Suppressor macrophage treated with lipopolysaccharide for 1 hour (primary cell): ENCODE measurements at places on chromosomes 3 and 15.

DNA sequence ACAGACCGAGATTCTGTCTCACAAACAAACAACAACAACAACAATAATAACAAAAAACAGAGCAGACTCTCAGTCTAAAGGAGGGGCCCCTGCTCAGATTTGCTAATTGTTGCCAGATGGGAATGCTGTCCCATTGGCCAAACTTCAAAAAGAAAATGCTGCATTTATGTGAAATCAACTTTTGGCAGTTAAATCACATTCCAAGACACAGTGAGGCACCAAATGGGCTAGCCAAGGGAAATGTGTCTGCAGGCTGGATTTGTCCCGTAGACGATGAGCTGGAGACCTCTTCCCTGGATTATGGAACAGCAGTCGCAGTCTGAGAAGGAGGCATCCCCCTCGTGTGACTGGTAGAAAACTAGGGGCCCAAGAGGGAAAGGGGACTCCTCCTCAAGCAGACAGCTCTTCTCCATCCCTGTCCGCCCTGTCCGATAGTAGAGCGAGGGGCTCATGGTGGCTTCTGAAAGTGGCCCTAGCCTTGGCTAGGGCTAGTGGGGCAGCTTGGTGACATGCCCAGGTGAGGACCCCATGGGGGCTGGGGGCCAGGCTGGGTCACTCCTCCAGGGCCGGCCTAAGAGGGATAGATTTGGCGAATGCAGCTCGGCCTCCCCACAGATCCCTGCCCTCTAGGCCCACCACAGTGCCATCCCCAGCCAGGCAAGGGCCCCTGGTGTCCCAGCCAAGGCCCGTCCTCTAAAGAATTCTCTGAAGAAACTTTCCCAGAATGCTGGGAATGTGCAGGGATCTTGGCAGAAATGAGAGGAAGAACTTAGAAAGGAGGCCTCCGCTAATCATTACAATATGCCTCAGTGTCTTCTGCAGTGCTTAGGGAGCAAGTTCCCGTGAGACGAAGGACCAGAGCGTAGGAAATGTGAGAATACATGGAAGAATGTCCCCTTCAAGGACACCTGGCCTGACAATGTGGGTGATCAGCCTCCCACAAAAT lies 2.0 kb downstream of the SLC22A14 start:
- no peak for DNase-seq

GRCh38 chr3:45164056-45164455 lies 17.9 kb upstream of the CDCP1 start:
- DNase-seq = no peak

- no peak for DNase-seq
Observed at GRCh38 chr15:36992454-36992853, 107.9 kb downstream of the MEIS2 start.

GRCh38 chr15:96359616-96360521 lies 29.4 kb downstream of the NR2F2 start:
- DNase-seq = no peak

DNA sequence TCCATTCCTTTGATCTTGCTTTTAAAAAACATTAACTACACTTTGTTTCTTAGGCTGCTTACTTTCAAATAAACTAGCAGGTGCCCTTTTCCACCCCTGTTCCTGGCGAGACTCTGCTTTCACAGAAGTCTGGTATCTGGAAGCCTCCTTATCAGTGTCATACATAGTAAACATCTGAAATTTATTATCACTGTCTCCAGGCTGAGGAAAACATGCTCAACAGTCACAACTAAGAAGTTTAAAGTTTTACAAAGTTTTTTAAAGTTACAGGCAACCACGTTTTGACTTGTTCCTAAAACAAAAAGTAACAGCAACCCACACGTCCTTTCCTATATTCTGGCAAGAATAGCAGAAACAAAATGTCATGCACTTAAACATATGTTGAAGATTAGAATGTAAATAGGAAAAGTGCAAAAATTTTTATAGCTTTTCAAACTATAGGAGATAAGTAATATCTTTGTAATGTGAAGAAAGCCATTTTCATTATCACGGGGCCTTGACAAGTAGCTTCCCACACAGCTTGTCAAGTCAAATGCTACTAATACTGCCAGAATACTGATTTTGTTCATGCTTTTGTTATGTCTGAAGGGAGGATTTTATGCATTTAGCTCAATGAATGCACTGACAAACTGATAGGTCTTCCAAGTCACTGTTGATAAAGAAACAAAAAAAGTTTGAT lies 275.2 kb upstream of the KCNMB2 start:
- DNase-seq = peak; percentile 4

DNA sequence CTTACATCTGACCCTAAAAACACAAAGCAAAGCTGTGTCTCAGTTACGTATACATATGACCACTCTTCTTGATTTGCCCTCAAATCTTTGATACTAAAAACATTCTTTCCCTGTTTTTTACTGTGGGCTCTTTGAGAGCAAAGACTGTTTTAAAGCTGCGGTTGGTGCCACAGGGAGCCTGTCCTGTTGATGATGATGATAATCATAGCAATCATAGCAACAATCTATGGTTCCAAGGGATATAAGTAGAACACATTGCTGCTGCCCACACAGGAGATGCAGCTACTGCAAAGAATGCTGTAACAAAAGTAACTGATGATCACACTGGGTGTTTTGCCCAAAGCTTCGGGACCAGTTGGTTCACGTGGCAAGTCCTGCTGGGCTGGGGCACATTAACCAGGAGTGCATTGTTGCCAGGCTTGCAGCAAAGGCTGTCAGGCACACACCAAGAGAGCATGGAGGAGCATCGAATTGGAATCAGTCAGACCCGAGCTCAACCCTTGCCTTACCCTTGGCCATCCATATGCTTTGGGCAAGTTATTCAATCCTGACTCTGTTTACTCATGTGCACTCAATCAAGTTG lies 131.4 kb upstream of the EIF1B start:
- DNase-seq = no peak

DNA sequence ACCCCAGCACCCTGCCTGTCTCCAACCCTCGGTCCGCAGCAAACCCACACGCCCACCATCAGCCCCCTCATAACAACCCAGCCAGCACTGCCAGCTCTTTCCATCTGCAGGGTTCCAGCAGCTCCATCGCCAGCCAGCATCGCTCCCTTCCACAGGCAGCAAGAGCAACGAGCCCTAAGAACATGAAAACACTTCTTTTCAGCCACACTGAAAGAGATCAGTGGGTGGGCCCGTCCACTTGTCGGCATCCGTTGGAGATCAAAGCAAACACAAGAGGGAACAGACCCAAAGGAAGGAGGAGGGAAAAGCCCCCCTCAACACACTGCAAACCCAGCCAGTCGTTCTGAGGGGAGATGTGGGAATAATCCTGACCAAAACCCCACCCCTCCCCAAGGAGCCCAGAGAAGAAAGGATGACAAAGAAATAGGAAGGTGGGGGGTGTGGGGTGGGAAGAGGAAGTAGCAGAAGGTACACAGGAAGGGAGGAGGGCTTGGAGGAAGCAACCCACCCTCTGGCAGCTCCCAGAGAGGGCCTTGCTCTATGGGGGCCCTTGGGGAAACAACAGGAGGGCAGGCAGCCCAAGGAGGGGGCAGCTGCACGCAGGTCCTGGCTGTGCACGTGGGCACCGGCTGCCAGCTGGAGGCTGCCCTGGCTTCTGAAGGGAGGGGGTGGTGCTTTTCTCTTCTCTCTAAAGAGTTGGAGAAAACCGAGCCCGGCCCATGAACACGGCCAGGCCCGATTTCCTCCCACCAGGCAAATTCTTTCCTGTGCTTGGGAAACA lies 473.6 kb upstream of the PROK2 start:
- peak; percentile 19 for DNase-seq

DNA sequence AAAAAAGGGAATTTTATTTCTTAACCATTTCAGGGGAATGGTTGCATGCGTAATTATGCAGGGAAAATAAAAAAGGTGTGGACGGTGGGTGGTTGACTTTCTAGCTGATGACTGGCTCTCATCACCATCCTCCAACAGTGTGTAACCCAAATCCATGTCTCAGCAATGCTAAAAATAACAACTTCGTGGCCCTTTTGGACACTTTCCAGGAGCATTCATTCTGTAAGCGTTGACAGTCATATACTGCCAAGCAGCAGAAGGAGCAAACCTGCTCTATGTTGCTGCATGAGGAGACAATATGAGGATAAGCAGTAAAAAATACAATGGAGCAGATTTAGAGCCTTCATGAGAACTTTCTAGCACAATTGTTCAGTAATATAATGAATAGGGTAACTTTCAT lies 189.1 kb downstream of the ANXA2 start:
- DNase-seq = no peak

GRCh38 chr15:48177383-48177765 lies 721 bp downstream of the MYEF2 start:
- DNase-seq = peak; percentile 48

DNA sequence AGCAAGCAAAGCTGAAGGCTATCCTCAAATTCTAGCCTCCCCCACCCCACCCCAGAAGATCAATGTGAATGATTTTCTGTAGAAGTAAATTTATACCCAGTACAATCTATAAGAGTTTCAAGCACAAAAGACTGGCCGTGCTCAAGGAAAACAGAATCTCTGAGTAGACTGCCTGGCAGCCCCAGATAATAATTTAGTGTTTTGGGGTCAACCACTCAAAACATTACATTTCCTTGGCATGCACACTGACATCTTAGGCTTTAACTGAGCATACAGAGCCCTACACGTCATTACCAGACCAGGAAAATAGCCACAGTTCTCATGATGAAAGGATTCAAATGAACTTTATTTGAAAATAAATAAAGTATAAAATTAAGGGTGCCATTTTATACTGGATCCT lies 376.5 kb downstream of the TBL1XR1 start:
- DNase-seq = no peak

- no peak for DNase-seq
Observed at GRCh38 chr3:122974764-122975162, 52.8 kb downstream of the SEMA5B start.

DNA sequence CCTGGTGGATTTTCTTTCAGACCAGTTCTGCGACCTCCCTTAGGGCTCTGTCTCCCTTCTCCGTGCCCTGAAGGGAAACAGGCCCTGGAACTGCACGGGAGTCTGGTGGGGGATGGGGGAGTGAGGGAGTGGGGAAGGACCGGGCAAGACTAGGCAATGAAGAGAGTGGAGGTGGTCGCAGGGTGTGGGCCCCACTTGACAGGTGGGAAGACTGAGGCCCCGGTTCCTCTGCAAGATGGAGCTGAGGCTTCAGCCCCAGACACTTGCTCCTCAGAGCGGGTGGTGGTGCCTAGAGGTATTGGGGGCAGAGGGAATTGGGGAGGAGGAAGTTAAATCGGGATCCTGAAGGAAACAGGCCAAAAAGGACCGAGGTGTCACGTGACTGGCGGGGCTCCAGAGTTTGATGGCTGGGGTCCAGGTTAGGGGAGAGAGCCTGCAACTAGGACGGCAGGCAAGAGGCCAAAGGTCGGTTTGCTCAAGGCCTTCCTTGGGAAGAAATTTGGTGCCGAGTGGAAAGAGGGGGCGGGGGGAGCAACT lies 597 bp upstream of the CAMK1 start:
- DNase-seq = no peak

DNA sequence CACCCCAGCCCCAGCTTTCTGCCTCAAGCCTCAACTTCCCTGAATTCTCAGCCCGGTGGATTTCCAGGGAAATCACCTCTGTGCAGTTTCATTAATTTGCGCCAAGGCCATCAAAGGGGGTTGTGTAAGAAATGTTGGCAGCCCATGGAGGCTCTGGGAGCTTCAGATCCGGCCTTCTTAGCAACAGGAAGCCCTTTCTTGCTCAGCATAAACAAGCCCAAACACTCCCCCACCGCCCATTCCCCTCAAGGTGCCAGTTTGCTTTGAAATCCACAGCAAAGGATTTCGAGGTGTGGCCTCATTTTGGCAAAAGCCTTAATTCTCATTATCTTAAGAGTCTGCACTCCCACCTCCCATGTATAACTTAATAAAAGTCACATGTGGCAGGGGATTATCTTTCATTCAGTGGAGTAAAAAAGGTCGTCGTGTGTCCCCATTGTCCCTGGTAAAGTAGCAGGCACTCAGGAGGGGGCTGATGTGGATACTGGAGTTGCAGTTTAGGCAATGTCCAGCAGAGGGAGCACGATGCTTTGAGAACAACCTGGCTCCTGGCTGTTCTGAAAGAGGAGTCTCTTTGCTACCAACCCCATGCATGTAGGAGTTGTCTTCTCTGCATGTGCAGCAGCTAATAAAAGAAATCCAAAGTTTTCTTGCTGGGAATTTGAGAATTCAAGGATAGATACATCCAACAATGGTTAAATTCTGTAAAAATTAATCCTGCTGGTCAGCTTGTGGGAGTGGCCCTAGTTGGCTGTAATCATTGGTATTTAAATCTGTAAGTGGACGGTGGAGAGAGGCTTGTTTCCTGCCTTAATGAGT lies 39.5 kb downstream of the EBLN2 start:
- peak; percentile 86 for DNase-seq

DNA sequence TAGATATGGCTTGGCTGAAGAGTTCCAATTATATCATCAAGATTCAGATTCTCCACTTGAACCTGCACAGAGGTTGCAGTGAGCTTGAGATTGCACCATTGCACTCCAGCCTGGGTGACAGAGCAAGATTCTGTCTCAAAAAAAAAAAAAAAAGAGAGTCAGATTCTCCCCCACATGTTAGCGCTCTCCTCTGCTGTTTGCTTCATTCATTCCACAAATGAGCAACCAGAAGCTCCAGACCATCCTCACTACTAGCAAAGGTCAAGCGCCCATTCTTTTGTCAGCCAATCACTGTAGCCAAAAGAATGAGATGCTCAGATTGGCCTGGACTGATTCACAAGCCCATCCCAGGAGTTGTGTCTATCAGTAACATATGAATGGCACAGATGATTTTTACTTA lies 28.4 kb upstream of the TCF12 start:
- no peak for DNase-seq
